ENCODE measurements at places on chromosomes 1 and 21.

- H3K36me3 ChIP-seq = no peaks in the 10 kb centered on the region
- no peaks in the 10 kb centered on the region for H3K27me3 ChIP-seq
- no peak overlapping the region for H3K27ac ChIP-seq
- peaks cover 13% of the 10 kb centered on the region for H3K4me1 ChIP-seq
- no peak overlapping the region for H3K4me3 ChIP-seq
- no peak for DNase-seq
Measured at GRCh38 chr21:26041431-26042180, 129.0 kb downstream of the APP start.

GRCh38 chr1:165543532-165544438 lies at the start of gene LRRC52:
Gene LRRC52, plus strand, starts transcription at chr1:165544000. Its CDS starts 297 bp downstream, at chr1:165544297.
- no peaks in the 10 kb centered on the region for H3K27me3 ChIP-seq
- no peaks in the 10 kb centered on the region for H3K36me3 ChIP-seq
- no peak for DNase-seq
- peaks cover 23% of the 10 kb centered on the region for H3K4me1 ChIP-seq

DNA sequence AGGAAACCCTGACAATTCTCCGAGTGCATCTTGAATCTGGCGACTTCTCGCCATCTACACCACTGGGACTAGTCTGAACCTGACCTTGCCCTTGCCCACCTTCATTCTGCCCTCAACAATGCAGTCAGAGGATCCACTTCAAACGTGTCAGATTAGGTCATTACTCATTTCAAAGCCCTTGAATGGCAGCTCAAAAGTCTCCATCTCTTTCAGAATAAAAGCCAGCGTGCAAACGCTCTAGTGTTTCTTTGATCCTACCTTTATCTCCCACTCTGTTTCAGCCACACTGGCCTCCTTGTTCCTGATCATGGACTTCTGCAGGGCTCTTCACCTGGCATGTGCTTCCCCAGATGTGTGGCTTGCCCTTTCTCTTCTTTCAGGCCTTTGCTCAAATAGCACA lies 31.3 kb downstream of the SLC30A1 start:
- H3K27ac ChIP-seq = no peak overlapping the region
- DNase-seq = no peak
- H3K4me1 ChIP-seq = peaks cover 37% of the 10 kb centered on the region
- H3K27me3 ChIP-seq = no peaks in the 10 kb centered on the region
- no peaks in the 10 kb centered on the region for H3K36me3 ChIP-seq
- H3K4me3 ChIP-seq = no peak overlapping the region

DNA sequence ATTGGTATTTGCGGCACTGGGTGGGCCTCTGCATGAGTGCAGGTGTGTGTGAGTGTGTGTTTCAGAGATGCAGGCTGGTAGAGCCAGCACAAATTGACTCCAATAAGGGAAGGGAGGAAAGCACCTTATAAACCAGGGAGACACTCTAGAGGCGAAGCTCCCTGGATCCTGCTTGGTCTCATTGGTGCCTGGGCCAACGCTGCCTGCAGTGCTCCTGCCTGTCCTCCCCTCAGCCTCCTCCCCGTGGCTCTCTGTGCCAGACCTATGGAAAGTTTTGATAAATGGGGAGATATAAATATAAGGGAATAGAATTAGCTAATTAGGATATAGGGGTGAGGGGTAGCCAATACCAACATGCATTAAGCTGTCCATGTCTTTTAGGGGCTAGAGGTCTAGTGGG lies 2.6 kb downstream of the BSND start:
- H3K4me3 ChIP-seq = no peak overlapping the region
- DNase-seq = no peak
- no peaks in the 10 kb centered on the region for H3K36me3 ChIP-seq
- no peaks in the 10 kb centered on the region for H3K27me3 ChIP-seq

GRCh38 chr1:11432526-11432925 lies 46.4 kb upstream of the DISP3 start:
- H3K4me3 ChIP-seq = no peak overlapping the region
- no peaks in the 10 kb centered on the region for H3K27me3 ChIP-seq
- no peaks in the 10 kb centered on the region for H3K36me3 ChIP-seq
- no peaks in the 10 kb centered on the region for H3K4me1 ChIP-seq
- no peak for DNase-seq

DNA sequence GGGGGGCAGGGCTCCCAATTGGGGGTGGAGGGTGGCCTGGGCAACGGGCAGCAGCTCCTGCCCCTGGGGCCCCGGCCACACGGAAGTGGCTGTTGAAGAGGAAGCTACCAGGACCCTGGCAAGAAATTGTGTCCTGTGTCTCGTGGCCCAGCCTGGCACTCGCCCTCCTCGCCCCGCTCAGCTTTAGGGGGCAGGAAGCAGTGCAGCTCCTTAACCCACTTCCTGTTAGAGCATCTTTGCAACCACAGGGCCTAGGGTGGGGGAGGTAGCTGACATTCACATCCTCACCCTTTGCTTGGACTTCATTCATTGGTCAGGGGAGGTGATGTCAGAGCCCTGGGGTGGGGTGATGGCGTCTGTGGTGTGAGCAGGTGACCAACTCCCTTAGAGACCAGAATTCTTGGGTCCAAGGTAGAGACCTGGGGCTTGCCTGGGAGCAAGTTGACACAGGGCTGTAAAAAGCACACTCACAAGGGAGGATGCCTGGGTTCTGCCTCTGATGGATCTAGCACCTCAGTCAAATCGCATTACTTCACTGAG lies at the start of gene ARHGAP30:
Gene ARHGAP30, minus strand, starts transcription at position 161 of the 540 bp plus-strand sequence. CDS start 267 bp downstream, outside the sequence.
- H3K27me3 ChIP-seq = no peaks in the 10 kb centered on the region
- H3K27ac ChIP-seq = peak within 1 kb of the TSS; percentile 12
- H3K4me1 ChIP-seq = no peaks in the 10 kb centered on the region
- peak within 1 kb of the TSS; percentile 63 for H3K4me3 ChIP-seq
- no peaks in the 10 kb centered on the region for H3K36me3 ChIP-seq

GRCh38 chr1:208115924-208116640 lies 128.1 kb downstream of the PLXNA2 start:
- H3K27me3 ChIP-seq = no peaks in the 10 kb centered on the region
- H3K27ac ChIP-seq = no peak overlapping the region
- no peak for DNase-seq
- no peaks in the 10 kb centered on the region for H3K36me3 ChIP-seq
- H3K4me3 ChIP-seq = no peak overlapping the region

DNA sequence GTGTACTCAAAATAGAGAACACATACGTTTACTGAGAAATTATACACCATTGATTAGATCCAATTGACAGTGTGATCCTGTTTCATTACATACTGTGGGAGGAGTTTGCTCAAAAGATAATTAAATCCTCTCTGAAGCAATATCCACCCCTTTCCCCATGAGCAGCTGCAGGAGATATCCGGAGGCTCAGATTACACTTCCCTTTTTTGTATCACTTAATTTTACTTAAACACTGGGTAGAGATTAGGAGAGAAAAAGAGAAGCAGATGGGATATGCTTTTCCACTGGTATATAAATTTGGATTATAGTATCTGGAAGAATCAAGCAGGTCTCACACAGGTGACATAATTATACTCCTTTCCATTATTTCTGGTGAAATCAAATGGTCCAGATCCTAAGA lies 333.3 kb upstream of the ZRANB2 start:
- H3K27me3 ChIP-seq = no peaks in the 10 kb centered on the region
- DNase-seq = no peak
- no peak overlapping the region for H3K27ac ChIP-seq
- no peaks in the 10 kb centered on the region for H3K4me1 ChIP-seq
- no peaks in the 10 kb centered on the region for H3K36me3 ChIP-seq
- no peak overlapping the region for H3K4me3 ChIP-seq

GRCh38 chr1:55823541-55824250 lies 608.5 kb upstream of the USP24 start:
- H3K36me3 ChIP-seq = no peaks in the 10 kb centered on the region
- H3K27me3 ChIP-seq = no peaks in the 10 kb centered on the region
- DNase-seq = no peak
- H3K4me3 ChIP-seq = no peak overlapping the region
- no peaks in the 10 kb centered on the region for H3K4me1 ChIP-seq

DNA sequence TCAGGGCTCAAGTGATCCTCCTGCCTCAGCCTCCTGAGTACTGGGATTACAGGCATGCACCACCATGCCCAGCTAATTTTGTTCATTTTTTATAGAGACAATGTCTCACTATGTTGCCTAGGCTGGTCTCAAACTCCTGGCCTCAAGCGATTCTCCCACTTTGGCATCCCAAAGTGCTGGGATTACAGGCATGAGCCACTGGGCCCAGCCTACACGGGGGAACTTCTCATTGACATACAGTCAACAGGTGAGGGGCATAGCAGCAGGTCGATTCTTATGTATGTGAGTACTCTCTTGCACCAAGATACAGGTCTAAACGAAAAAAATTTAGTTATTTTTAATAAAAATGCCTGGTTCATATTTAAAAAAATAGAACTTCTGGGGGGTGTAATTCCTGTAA lies 39.5 kb upstream of the HHAT start:
- H3K36me3 ChIP-seq = no peaks in the 10 kb centered on the region
- H3K27me3 ChIP-seq = no peaks in the 10 kb centered on the region
- no peak overlapping the region for H3K4me3 ChIP-seq
- peaks cover 23% of the 10 kb centered on the region for H3K4me1 ChIP-seq

GRCh38 chr1:225389843-225390242 lies 38.0 kb downstream of the LBR start:
- no peaks in the 10 kb centered on the region for H3K36me3 ChIP-seq
- no peaks in the 10 kb centered on the region for H3K27me3 ChIP-seq
- H3K4me1 ChIP-seq = no peaks in the 10 kb centered on the region
- H3K27ac ChIP-seq = no peak overlapping the region
- no peak overlapping the region for H3K4me3 ChIP-seq
- no peak for DNase-seq

DNA sequence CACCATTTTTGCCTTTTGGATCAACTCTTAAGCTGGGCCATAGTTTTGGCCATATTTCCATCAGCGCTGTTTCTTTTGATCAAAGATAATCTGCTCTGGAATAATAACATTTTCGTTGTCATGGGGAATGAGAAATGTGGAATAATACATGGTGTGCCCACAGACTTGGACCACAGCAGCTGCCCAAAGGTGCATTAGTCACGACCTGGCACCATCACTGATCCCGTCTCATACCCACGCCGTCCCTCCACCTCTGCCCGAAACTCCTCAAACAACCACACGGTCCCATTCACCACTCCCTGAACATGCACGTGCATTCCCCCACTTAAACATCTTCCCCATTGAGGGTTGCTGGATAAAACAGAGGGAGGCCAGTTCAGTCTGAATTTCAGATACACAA lies 76.9 kb downstream of the SLC66A1 start:
- no peaks in the 10 kb centered on the region for H3K27me3 ChIP-seq
- H3K4me1 ChIP-seq = peaks cover 55% of the 10 kb centered on the region
- peak overlapping the region; percentile 82 for H3K27ac ChIP-seq
- H3K4me3 ChIP-seq = no peak overlapping the region
- peak; percentile 41 for DNase-seq

GRCh38 chr1:219085082-219085481 lies 88.6 kb upstream of the LYPLAL1 start:
- H3K36me3 ChIP-seq = no peaks in the 10 kb centered on the region
- H3K27ac ChIP-seq = no peak overlapping the region
- DNase-seq = no peak
- no peak overlapping the region for H3K4me3 ChIP-seq
- no peaks in the 10 kb centered on the region for H3K4me1 ChIP-seq

- no peak overlapping the region for H3K27ac ChIP-seq
- no peak for DNase-seq
- H3K4me3 ChIP-seq = no peak overlapping the region
- H3K4me1 ChIP-seq = no peaks in the 10 kb centered on the region
- no peaks in the 10 kb centered on the region for H3K27me3 ChIP-seq
- H3K36me3 ChIP-seq = no peaks in the 10 kb centered on the region
Measured at GRCh38 chr1:93427656-93428055, 20.3 kb upstream of the FNBP1L start.

- no peaks in the 10 kb centered on the region for H3K27me3 ChIP-seq
- H3K27ac ChIP-seq = no peak overlapping the region
- no peaks in the 10 kb centered on the region for H3K36me3 ChIP-seq
- DNase-seq = no peak
- no peak overlapping the region for H3K4me3 ChIP-seq
- H3K4me1 ChIP-seq = no peaks in the 10 kb centered on the region
Measured at GRCh38 chr1:30490554-30491053, 232.8 kb downstream of the MATN1 start.

DNA sequence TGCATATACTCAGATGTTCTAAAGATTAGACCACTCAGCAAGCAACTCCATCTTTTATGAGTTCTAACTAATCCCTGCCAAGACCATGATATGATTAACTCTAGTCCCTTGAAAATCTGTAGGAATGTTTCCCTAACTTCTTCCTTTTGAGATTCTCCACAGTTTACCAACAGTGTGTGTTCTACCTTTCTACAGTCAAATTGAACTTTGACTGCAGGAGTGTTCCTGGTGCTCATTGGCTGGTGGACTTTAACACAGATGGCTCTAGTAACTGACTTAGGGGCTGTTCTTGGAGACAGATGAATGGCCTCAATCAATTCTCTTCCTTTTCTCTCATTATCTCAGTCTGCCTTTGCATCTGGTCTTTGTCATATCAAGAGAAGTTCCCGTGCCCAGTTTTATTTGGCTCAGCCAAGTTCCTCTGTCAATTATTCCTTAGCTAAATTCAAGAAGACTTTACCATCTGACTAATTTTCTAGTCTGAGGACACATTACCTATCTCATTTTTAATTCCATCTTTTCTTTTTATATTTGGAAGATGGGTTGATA lies 643.9 kb upstream of the CAMK1G start:
- H3K27me3 ChIP-seq = no peaks in the 10 kb centered on the region
- DNase-seq = no peak
- no peak overlapping the region for H3K27ac ChIP-seq
- H3K4me3 ChIP-seq = no peak overlapping the region
- H3K4me1 ChIP-seq = no peaks in the 10 kb centered on the region
- no peaks in the 10 kb centered on the region for H3K36me3 ChIP-seq

Data from thoracic aorta (tissue), 2 donors.